Osteoblast (primary cell): ENCODE measurements at places on chromosomes 16 and 17.

- DNase-seq = no peak
Observed at GRCh38 chr16:58655215-58655596, 25.6 kb upstream of the CNOT1 start.

GRCh38 chr17:28567604-28568003, 3.7 kb downstream of the PIGS start:
- no peak for DNase-seq

DNA sequence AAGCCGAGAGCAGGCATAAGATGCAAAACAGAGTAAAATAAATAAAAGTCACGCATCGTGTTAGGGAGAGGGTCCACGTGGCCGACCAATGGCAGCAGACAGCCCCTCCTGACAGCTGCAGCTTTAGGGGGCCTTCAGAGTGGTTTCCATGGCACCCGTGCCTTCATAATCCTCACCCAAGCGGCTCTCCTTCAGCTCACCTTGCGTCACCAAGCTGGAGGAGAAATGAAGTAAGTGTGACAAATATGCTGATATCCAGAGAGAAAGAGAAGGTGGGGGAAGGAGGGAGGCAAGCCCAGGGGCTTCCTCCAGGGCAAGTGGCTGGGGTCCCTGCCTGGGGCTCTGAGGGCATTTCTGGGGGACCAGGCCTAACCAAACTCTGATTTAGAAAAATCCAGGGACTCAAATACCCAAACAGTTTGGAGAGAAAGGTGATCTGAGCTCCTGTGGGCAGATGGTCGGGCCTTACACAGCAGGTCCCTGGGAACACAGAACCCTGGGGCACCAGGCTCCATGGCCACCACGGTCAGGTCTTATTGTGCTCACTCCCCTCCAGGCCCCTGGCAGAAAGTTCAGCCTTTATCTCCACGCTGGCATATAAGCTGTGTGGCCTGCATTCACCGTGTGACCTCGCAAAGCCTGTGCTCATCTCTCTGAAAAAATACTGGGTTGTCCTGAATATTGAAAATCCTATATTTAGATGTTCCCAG, 80.7 kb upstream of the TNRC6C start:
- peak; percentile 41 for DNase-seq

GRCh38 chr17:52762147-52762793, 603.8 kb upstream of the CA10 start:
- no peak for DNase-seq

DNA sequence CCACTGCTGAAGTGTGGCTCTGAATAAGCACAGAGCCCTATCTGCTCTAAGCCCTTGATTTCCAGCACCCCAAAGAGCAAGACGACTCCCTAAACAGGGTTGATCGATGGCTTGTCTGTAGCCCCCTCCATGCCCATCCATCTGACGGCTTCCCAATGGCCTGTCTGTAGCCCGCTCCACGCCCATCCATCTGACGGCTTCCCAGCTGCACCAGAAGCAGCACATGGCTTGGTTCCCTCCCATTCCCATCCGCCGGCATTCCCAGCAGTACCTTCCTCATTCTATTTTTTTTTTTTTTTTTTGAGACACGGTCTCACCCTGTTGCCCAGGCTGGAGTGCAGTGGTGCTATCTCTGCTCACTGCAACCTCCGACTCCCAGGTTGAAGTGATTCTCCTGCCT, 64.5 kb downstream of the RBFOX3 start:
- no peak for DNase-seq

GRCh38 chr17:8022360-8023003, 16.4 kb upstream of the ALOX15B start:
- DNase-seq = peak; percentile 50

DNA sequence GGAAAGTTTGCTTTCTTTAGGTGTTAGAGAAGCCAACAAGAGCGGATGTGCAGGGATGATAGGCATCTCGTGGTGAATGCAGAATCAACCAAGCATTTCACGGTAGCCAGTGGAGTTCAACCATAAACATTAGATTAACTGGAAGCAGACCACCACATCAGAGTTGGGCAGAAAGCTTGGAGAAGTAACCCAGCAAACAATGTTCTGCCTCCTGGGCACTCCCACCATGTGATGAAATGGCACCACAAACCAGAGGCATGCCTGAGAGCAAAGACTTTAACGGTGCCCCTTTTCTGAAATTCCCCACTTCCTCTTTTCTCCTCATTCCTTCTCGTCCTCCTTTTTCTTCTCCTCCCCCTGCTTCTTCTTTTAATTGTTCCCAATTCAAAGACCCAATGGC, 193.5 kb upstream of the ANKFN1 start:
- no peak for DNase-seq

GRCh38 chr17:1907909-1908698, 78.3 kb downstream of the RPA1 start:
- DNase-seq = peak; percentile 75

DNA sequence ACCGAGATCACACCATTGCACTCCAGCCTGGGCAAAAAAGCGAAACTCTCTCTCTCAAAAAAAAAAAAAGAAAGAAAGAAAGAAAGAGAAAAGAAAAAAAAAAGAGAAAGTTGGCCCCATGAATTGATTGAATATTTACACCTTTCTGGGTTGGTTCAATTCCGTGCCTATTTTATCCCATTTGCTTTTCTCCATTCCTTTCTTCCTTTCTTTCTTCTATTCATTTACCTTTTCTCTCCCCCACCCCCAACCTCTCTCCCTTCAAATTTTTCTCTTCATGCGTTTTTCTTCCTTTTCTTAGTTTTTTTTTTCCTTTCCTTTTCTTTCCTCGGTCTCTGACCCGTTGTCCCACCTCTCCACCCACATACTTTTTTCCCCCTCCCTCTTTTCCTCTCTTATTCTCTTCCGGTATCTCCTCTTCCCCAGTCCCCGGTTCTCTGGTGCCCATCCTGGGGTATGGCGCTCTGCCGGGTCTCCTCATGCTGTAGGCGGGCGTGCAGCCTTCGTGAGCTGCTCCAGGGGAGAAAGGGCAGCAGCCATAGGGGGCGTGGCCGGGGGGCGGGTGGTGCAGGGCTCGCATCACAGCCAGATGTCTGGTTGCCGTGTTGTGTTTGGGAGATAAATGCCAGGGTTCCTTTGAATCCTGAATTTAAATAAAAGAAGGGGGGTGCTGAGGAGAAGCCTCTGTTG, 5.3 kb upstream of the COL1A1 start:
- peak; percentile 87 for DNase-seq

DNA sequence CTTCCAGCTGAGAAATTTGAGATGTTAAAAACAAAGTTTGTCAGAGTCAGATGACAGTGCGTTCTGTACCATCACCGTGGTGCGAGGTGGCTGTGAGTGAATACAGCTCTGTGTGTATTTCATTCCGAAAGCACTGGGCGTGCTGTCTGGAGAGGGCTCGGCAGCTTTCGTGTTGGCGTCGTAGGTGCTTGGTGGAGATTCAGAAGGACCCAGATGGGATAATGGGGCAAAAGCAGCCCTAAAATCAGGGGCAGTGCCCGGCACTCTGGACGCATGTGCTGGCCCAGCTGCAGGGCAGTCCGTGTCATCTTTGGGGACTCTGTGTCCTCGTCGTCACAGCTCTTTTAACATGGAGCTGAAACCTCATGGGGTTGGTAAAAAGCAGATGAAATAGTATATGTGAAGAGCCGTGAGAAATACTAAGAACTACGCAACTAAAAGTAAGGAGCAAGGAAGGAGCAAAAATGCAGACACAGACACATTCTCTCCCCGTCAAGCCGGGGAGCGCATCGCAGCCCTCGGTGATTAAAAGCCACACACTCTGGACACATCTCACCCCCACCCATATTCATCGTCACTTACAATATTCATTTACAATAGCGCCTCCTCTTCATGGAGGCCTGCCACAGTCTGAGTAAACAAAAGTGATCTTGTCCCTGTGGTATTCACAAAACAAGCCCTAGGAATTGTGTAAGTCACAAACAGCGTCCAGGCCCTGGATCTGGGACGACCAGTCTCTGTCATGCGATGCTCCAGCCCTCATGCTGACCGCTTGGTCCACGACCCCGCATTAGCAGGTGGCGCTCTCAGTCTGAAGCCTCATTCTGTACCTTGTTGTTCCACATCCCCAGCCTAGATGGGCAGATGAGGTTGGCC, 206.7 kb downstream of the RPTOR start:
- no peak for DNase-seq

GRCh38 chr16:78216166-78216745, 116.8 kb downstream of the WWOX start:
- DNase-seq = no peak

- peak; percentile 34 for DNase-seq
Observed at GRCh38 chr17:49528966-49529365, 33.9 kb downstream of the NGFR start.

- DNase-seq = peak; percentile 80
Observed at GRCh38 chr16:30669903-30670824, 11.9 kb downstream of the FBRS start.

- peak; percentile 88 for DNase-seq
Observed at GRCh38 chr17:58278661-58279015, 2.1 kb downstream of the MPO start.

DNA sequence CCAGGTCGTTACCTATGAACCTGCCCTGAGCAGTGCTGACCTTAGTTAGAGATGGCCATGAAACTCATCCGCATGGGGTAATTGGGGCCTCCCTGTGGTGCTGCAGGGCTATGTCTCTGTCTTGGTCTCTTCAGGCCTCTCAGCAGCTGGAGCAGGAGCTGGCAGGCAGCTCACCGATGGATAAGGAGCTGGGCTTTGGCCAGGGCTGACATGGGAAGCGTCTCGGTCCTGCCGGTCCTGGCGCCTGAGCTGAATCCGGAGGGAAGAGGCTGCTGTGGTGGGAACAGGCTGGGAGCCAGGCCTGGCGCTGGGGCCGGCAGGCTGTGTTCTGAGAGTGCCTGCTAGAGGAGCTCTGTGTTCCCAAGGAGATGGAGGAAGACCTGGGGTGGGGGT, 10.1 kb downstream of the IL32 start:
- no peak for DNase-seq

- DNase-seq = no peak
Observed at GRCh38 chr17:411421-412120, 59.0 kb upstream of the RPH3AL start.
